Retina (tissue), 1 donor: ENCODE measurements at places on chromosomes 13 and 19.
A peak's percentile ranks its signal among the peaks of the same experiment; 100 is the strongest.

GRCh38 chr13:103238441-103238840, 172.2 kb upstream of the SLC10A2 start:
- no peak for DNase-seq

DNA sequence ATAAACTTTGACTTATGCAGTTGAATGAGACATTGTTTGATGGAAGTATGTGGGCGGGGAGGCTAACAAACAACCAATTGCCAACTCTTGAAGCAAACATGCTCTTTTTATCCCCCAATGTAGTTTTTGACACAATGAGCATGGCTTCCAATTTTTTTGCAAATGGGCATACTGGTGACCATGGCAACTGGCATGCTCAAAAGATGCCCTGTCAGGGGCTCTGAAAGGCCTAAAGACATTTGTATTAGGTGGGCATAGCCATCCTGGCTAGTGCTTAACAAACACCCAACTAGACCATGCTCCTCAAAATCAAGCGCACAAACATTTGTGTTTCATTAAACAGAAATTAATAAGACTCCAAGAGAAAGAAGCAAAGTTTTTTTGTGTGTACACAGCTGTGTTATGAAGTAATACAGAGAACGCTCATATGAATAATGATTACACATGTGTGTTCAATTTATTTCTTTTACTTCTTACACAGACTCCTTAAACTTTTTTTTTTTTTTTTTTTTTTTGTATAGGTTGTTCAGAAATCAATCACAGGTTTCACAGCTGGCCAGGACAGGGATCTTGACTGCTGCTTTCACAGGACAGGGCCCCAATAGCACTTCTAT, 95.6 kb downstream of the DLEU7 start:
- no peak for DNase-seq

DNA sequence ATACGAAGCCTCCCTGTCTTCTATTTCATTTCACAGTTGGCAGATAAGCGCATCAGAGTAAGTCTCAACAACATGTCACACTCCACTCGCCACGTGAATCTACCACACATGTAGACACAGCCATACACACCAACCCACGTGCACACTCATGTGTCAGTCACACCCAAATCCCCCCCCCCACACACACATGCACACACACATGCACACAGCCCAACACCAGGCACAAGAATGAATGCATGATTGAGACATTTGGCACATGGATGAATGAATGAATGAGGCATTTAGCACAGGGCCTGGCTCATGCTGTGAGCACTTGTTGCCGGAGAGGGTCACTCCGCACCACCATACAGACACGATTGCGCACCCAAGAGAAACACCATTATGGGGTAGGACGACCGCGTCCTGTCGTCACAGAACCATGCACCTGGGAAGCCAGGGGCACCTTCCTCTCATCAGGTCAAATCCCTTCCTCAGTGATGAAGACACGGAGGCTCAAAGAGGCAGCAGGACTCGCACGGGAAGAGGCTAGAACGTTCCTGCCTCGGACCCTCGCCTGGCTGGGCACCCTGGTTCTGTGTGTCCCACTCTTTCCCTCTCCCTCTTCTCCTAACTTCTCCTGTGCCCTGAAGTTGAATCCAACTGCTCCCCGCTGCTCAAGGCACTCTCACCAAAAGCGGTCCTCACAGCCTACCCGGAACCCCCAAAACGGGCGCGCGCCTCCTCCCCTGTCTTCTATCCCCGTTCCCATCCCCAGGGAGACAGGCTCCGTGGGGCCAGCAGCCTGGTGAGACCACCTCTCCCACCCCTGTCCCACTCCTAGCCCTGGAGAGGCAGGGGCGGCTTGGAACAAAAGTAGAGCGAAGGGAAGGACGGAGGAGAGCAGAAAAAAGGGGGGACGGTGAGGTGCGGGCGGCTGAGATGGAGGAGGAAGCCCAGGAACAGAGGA, 1.3 kb downstream of the MEIS3 start:
- DNase-seq = no peak

- DNase-seq = no peak
Measured at GRCh38 chr13:39847336-39847735, 191.9 kb downstream of the COG6 start.

- DNase-seq = no peak
Measured at GRCh38 chr13:97892717-97893116, 60.8 kb upstream of the IPO5 start.

- DNase-seq = peak; percentile 48
Measured at GRCh38 chr13:100439247-100439970, 149.2 kb downstream of the GGACT start.
